ENCODE measurements at places on chromosomes 1 and 21.

DNA sequence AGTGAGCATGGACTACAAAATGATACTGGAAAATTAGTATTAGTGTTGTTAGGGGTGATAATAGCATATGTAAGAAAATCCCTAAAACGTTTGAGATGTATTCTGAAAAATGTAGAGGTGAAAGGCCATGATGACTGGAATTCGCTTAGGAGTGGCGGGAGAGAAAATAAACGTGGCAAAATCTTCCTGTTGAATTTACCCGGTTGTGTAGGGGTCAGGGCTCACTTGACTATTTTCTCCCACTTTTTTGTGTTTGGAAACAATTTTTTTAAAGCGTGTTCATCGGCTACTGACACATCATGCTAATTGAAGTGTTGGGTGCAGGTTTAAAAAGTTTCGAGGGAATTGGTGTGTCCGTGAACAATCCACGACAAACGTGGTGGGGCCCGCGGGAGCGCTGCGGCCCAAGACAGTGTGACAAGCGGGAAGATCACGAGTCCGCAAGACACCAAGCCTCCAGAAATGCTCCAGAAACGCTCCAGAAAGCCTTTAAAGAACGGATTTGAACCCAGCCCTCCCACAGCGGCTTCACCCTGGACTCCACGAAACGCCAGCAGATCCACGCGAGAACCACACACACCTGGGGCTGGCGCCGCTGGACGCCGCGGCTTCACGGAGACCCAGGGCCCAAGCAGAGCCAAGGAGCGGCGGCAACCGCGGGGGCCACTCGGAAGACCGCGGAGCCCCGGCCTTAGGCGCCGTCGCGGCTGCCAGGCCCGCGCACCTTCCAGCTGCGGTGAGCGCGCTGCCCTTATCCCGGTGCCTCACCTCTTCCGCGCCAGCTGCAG is 573 bp downstream of the PSMG1 start:
- no peak for DNase-seq

DNA sequence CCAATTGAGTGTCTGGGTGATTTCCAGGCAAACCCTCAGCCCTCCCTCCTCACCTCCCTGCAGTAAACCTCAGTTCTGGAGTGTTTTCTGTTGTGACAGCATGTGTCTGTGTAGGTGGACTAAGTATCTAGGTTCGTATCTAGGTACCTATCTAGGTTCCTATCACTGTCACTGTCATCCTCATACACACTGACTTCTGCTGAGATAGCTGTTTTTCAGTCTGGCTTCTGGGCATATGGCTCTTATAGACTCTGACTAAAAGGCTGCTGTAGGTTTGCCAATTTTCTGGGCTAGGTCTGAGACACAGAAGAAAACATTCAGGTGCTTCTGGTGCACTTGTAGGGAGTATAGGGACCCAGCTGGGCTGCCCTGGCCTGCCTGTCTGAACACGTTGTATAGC is 8.1 kb upstream of the TRIM67 start:
- DNase-seq: no peak

- DNase-seq: no peak
Observed at GRCh38 chr1:15627343-15627988, 10.2 kb downstream of the DDI2 start.

- DNase-seq: no peak
Observed at GRCh38 chr1:3586986-3587759, 24.1 kb downstream of the MEGF6 start.

Measured in NCI-H524 treated with DMSO at 0.1 percent for 48 hours (cell line).